ENCODE measurements at places on chromosomes 16 and 17.
A peak's percentile ranks its signal among the peaks of the same experiment; 100 is the strongest.

DNA sequence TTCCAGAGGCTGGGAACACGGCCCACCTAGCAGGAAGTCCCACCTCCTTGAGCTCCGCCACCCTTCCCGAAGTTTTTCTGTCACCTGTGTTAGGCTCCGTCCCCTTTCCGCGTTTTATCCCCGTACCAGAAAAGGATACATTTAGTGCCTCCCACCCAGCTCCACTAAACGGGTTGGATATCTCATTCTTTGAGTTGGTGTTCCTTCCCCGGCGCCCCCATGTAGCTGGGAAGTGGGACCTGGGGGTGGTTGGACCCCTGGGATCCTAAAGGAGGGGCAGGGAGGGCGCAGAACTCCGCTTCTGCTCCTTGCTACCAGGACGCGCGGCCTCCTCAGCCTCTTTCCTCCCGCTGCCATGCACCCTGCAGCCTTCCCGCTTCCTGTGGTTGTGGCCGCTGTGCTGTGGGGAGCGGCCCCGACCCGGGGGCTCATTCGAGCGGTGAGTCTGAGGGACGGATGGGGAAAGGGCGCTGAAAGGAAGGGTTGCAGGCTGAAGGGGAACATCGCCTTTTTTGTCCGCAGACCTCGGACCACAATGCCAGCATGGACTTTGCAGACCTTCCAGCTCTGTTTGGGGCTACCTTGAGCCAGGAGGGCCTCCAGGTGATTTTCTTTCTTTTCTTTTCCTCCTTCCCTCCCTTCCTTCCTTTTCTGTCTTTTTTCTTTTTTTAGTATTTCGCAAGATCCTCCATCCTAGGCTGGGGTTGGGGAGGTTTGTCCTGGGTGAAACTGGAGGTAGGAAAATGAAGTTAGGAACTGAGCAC is 669 bp downstream of the RNF167 start:
- no peak for DNase-seq

DNA sequence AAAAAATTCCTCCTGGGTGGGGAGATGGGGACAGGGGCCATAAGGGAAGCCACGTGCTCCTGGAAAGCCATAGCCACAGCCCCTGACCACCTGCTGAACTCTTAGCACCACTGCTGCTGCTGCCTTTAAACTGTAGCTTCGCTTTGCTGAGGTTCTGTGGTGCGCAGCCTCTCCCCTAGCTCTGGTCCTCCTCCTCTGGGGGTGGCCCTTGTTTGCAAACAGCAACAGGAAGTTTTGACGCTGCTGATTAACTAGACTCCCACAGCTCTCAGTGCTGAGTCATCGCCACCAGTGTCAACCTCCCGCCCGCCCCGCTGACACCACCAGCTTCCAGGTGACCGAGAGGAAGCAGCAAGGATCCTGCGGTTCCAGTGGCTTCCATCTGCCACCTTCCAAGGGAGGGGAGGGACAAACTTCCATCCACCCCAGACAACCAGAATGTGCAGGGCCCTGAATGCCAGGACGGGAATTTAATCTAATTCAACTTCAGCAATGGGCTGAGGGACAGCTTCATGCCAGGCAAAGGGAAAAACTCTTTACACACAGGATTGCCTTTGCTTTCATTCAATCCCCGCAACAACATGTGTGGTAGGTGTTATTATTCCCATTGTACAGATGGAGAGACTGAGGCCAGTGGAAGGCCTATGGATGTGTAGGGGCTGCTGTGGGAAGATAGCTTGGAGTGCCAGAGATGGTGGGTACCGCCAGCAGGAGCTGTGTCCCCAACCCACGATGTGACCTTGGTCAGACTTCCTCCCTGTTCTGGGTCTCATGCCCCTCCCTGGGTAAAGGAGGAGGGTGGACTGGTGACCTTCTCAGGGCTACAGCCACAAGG is 8.1 kb upstream of the KIFC3 start:
- DNase-seq, result peak; percentile 66

GRCh38 chr16:24151482-24151939 is 104.6 kb upstream of the CACNG3 start:
- no peak for DNase-seq

GRCh38 chr17:79902146-79902791 is 63.0 kb upstream of the CBX4 start:
- no peak for DNase-seq

DNA sequence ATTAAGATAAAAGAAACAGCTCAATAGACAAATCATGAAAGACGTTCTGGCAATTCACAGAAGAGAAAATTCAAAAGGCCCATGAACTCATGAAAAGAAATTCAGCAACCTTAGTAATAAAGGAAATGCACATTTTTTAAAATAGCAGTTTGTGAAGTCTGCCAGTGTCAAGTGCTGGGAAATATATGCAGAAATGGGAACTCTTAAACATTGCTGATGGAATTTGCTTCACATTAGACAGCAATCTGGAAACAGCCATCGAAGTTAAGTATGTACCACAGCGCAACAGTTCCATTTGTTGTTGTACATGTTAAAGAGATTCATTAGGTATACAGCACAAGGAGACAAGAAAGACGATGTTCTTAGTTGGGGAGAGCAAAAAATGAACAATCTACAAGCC is 319.4 kb upstream of the SALL1 start:
- DNase-seq, result no peak

DNA sequence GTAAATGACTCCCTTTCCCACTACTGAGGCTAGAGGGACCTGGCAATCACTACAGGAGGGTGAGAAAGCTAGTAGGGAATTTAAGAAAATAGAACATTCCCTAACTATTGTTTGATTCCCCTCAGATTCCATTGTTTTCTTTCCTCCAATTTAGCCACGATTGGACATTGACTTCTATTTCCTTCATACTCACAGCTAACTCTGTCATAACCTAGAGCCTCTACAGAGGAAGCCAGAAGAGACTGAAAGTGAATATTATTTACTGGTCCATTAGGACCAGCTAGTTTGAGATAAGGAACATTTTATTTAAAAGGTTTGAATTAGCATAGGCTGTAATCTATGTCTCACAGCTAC is 14.9 kb downstream of the SNF8 start:
- no peak for DNase-seq

- DNase-seq, result no peak
These were observed 325.4 kb downstream of the SEC14L1 start for GRCh38 chr17:77466140-77466539.

- no peak for DNase-seq
These were observed 4.8 kb downstream of the RNF213 start for GRCh38 chr17:80265205-80266068.

GRCh38 chr17:15900871-15901270 is 44.1 kb upstream of the ADORA2B start:
- no peak for DNase-seq

- no peak for DNase-seq
These were observed 19.8 kb upstream of the ADCY7 start for GRCh38 chr16:50246299-50247122.

DNA sequence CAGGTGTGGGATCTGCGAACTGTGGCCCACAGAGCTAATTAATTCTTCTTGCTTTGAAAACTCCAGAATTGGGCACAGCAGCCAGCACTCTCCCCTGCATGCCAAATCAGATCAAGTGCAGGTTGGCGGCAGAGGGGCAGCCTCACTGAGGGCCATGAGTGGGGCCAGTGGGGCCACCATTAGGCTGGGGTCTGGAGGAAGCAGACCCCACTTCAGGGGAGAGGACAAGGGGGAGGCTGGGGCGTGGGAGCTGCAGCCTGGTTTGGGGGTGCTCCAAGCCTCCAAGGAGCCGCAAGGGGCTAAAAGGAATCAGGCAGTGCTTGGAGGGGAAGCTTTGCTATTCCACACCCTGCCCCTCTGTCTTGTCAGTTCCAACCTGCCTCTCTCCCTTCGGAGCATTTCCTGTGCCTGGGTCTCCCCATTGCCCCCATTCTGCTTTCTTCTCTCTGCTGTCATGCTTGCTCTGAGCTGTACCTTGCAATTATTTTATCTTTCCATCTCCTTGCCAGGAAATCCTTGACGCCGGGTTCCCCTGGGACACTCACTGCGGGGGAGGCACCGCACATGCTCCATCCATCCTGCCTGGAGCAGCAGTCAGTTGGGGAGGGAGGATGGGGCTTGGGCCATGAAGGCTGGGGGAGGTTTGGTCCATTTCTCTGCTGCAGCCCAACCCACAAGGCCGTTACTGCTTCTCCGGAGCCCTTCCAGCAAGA is 3.3 kb upstream of the ABCC3 start:
- no peak for DNase-seq

GRCh38 chr17:29927546-29927945 is 2.5 kb downstream of the SSH2 start:
- DNase-seq, result no peak

DNA sequence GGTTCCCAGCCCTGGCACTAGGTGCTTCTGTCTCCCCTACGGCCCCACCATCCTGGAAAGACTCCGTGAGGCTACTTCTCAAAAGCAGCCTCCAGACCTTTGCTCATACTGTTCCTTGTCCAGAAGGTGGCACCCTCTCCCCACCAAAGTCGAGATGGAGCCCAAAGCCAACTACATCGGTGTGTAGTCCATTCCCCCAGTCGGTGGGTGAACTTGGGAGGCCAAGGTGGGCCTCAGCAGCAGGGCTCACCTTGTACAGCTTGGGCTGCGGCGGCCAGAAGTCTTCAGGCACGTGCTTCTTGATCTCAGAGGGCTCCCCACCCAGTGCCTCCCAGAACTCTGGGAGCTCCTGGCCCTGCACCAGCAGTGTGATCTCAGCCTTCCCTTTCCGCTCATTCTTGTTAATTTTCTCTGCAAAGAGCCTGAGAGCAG is 10.2 kb downstream of the FLII start:
- DNase-seq, result peak; percentile 11

- no peak for DNase-seq
These were observed 194.7 kb downstream of the SNX29 start for GRCh38 chr16:12171206-12171605.

GRCh38 chr17:61314368-61315078 is 85.1 kb upstream of the TBX2 start:
- DNase-seq, result no peak

GRCh38 chr17:61415374-61416210 is 15.9 kb downstream of the TBX2 start:
- no peak for DNase-seq

- no peak for DNase-seq
These were observed 3.8 kb upstream of the RPL23 start for GRCh38 chr17:38857271-38857670.

DNA sequence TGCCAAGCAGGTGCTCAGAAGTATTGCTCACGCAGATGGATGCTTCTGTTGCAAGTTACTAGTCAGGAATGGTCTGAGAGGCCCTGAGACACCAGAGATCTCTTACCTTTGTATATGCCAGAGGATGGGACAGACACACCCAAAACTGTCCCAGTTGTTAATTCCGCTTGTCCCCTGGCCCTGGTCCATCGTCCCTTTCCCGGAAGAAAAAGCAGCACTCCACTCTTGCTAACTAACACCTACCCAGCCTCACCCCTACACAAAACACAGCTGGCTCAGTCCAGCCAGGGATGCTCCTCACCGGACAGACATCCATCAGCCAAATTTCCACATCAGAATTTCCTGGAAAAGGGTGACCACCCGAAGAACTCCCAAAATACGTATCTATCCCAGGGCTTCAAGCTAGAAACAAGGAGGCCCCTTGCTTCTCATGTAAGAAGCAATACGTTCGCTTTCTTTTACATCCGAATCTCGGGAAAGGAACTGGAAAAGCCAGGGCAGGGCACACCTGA is 2.0 kb downstream of the GAS7 start:
- no peak for DNase-seq

DNA sequence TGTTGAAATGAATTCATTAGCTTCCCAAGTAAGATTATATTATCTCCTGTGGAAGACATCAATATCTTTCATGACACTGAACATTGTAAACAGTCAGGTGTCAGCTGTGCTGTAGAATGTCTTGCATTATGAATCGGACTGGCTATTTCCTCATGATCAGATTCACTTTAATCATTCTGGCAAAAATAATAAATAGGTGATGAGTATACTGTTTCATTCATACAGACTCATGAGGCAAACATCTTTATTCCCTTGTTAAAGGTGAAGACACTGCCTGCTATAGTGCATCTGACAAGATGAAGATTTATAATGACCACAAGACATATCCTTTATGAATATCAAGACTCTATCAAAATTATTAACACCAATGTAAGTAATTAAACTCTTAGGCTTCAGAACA is 51.3 kb upstream of the ARL6IP1 start:
- DNase-seq, result no peak

GRCh38 chr16:83994087-83994486 is 26.0 kb downstream of the NECAB2 start:
- DNase-seq, result peak; percentile 83

DNA sequence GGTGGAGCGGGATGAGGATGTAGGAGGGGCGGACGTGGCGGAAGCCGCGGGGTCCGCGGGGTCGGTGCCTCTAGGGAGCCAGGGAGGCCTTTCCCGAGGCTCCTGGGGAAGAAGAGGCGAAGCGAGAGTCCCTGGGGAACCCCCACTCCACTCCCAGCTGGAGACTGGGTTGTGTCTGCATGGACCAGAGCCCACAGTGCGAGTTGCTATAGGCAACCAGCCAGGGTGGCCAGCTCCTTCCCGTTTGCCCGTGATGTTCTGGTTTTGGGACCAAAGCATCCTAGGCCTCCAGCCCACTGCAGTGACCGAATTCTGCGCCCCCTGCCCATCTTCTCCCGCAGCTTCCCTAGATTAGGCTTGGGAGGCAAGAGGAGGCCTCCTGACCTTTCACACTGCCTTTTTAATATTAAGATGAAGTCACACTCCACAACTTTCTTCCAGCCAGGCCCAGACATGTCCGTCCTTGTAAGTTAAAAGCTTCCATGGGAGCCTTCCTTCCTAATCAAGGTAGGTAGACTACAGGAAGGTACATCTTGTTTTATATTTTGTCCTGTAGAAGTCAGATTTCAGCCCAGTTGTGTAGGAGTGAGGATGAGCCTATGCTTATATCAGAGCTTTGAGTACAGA is 469 bp downstream of the AMZ2 start:
- no peak for DNase-seq

- no peak for DNase-seq
These were observed 8.2 kb downstream of the NPTX1 start for GRCh38 chr17:80468242-80468641.

DNA sequence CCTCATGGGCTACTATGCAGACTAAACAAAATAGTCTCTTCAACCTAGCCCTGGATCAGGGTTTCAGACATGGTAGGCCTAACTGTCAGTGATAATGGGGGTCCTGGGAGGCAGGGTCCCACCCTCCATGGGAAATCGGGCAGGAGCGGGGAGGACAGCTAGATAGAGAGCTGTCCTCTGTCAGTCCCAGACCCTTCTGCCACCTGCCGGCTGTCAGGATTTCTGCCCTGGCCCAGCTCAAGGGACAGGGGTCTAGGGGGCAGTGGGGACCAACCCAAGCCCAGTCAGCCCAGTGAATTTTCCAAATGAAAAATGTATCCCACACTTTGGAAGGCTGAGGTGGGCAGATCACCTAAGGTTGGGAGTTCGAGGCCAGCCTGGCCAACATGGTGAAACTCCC is 5.3 kb downstream of the CA7 start:
- no peak for DNase-seq

- DNase-seq, result no peak
These were observed 670.9 kb downstream of the TOX3 start for GRCh38 chr16:51875834-51876600.

GRCh38 chr16:31491778-31492418 is 9.0 kb downstream of the SLC5A2 start:
- no peak for DNase-seq

Data from AML-193 (cell line).